T follicular helper cell (primary cell): ENCODE measurements at places on chromosomes 16 and 17.

DNA sequence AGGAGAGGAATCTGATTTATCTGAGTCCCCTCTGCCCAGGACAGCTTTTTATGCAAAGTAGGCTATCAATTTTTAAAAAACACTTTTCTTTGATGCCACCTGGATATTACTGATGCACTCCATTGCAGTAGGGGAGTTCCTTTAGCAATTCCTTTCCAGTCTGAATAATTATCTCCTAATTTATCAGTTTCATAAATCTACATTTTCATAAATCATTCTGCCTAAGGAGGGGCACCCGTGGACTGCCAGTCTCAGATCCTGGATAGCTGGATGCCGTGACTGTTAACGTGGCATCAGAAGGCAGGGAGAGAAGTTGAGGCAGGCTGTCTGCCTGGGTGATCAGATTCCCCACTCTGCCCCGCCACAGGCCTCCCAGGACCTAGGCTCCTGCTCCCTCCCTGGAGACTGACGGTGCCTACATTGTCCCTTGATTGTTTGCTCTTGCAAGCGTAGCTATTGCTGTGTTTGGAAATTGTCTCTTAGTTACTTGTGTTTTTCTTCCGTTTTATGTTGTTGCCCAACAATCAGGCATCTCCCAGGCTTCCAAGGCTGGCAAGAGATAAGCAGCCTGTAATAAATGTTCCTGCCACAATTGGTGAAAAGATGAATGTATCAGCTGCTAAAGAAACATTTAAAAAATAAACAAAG lies 75.2 kb downstream of the KATNIP start:
- no peak for DNase-seq

- no peak for DNase-seq
Observed at GRCh38 chr16:30746638-30747175, 1.5 kb upstream of the PHKG2 start.

DNA sequence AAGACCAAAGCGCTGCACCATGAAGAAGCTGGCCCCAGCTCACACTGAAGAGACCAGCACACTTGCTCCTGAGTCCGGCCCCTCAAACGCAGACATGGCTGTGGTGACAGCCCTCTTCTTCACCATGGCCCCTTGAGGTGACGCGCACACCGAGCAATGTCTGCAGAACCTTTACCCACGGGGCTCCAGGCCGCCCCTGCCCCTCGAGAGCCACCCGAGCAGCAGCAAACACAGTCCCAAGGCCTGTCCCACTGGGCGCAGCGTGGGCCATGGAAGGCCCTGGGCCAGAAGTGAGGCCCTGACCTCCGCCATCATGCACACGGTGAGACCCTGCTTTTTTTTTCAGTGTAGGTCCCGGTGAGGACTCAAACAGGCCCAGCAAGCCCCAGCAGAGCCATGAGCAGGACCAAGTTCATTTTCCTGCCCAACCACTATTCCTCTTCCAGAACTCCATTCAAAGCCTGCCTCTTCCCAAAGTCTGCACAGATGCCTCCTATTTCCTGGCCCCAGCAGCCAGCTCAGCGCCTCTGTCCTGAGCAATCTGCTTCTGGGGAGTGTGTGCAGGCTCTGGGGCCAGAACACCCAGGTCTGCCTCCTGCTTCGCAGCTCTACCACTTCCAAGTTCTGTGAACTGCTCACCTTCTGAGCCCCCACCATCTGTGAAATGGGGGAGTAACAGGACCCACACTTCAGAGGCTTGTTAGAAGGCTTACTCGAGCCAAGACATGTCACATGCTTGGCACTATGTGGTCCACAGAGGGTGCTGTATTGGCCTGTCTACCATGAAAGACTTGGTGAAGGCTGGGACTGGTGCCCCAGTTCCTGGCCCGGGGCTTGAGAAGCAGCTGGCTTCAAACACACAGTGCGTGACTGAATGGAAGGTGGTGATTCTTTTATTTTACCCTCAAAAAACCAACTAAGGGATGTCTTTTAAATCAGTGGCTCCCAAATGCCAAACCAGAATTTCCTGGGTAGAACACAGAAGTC lies 35.7 kb upstream of the GSG1L start:
- DNase-seq, result no peak

DNA sequence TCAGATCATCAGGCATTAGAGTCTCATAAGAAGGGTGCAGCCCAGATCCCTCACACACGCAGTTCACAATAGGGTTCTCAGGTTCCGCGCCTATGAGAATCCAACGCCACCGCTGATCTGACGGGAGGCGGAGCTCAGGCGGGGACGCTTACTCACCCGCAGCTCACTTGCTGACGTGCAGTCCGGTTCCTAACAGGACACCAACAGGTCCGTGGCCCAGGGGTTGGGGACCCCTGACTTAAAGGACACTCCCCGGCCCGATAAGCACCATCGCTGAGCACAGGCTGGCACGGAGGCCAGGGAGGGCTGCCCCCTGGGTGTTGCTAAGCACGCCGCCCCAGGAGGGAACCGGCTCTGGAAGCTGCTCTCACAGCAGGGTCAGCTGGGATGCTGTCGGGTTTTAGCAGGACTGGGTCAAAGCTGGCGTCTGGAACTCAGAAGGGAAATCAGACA lies 30.1 kb upstream of the BAHCC1 start:
- DNase-seq, result no peak

- DNase-seq, result no peak
Observed at GRCh38 chr16:25586826-25587225, 104.9 kb upstream of the HS3ST4 start.
